Stimulated activated CD4-positive, alpha-beta T cell treated with anti-CD3 and anti-CD28 coated beads, TNF-alpha, amount 100 ng/mL, for 24 hours (primary cell): ENCODE measurements at places on chromosomes 12 and 14.

DNA sequence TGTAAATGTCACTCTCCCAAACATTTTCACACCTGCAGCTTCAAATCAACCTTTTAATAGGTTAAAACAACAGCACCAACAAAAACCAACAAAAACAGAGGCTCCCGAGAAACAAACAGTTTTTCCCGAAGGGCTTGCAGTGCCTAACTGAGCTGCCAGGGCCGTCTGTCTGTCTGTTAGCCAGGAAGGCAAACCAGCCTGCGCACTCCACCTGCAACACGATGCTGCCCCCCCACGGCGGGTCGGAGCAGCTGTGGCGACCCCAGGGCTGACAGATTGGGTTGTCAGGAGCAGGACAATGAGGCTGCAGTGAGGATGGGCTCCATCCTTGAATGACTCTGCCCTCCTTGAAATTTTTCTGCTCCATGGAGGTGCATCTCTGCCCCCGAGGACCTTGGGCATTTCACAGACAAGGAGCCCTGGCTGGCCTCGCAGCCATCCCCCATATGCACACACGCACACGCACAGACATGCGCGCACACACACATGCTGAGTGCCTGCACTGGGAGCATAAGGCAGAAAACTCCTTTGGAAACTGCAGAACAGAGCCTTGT lies 2.6 kb downstream of the RTL1 start:
- no peak for DNase-seq

GRCh38 chr12:62530596-62530995 lies 64.0 kb downstream of the MON2 start:
- DNase-seq: no peak

DNA sequence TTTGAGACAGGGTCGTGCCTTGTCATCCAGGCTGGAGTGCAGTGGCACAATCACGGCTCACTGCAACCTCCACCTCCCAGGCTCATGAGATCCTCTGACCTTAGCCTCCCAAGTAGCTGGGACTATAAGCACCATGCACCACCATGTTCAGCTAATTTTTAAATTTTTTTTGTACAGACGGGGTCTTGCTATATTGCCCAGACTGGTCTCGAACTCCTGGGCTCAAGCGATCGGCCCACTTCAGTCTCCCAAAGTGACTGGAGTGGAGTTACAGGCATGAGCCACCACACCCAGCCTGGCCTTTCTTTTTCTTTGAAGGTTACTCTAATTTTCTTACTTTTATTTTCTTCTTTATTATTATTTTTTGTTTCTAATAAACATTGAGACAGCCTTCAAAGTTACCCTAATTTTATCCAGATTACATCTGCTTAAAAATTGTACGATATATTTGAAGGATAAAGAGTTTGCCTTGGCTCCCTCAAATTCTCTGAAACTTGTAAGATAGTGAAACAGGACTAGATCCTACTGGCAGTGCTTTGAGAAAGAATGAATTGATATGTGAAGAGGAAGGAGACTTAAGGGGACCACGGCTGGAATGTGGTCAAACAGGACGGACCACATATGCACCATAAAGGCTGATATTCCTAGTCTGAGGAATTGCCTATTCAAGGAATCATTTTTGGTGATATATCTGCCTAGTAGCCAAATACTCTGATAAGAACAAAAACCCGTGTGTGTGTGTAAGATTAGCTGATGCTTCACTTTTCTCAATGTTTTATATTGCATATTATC lies 14.1 kb upstream of the SINHCAF start:
- DNase-seq: no peak

DNA sequence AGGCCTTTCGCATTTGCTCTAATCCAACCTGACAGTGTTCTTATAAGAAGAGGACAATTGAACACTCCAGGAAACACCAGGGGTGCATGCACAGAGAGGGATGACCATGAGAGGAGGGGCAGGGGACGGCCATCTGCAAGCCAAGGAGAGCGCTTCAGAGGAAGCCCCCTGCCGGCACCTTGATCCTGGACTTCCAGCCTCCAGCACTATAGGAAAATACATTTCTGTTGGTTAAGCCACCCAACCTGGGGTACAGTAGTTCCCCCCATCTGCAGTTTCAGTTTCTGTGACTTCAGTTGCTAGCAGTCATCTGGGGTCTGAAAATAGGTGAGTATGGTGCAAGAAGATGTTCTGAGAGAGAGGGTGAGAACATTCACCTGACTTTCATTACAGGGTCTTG lies 64.7 kb downstream of the CLMN start:
- no peak for DNase-seq

- DNase-seq: no peak
These were observed 1.5 kb upstream of the KSR2 start for GRCh38 chr12:117970334-117970733.

- DNase-seq: no peak
These were observed 105.1 kb upstream of the NAV3 start for GRCh38 chr12:77725611-77726010.

DNA sequence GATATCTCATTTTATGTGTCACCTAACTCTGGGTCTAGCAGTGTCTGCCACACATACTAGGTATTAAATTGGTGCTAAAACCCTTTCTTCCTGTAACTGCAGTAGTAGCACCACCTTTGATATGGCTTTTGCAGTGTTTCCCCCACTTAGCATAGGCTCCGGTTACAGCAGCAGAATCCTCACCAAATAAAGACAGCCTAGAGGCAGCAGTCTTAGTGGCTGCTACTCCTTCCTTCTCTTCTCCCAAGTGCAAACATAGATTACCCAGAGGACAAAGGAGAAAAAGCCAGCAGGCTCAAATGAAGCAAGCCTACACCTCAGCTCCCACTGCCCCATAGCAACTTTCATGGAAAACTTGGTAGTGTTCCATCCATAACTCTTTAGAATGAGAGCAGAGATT lies 30.1 kb upstream of the ABCC9 start:
- no peak for DNase-seq

DNA sequence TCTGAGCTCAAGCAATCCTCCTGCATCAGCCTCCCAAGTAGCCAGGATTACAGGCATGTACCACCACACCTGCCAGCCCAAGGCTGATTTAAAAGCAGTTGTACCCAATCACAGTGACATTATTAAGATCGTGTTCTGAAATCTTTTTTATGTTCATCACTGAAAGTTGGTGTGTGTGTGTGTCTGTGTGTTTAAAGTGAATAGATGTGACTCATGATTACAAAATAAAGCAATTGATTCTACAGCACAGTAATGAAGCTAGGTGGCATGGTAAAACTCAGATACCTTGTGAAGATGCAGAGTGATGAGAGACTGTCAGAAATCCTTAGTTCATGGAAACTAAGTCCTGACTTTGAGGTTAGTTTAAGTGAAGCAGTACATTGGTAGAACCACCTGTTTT lies 74.2 kb upstream of the ATP2B1 start:
- no peak for DNase-seq

DNA sequence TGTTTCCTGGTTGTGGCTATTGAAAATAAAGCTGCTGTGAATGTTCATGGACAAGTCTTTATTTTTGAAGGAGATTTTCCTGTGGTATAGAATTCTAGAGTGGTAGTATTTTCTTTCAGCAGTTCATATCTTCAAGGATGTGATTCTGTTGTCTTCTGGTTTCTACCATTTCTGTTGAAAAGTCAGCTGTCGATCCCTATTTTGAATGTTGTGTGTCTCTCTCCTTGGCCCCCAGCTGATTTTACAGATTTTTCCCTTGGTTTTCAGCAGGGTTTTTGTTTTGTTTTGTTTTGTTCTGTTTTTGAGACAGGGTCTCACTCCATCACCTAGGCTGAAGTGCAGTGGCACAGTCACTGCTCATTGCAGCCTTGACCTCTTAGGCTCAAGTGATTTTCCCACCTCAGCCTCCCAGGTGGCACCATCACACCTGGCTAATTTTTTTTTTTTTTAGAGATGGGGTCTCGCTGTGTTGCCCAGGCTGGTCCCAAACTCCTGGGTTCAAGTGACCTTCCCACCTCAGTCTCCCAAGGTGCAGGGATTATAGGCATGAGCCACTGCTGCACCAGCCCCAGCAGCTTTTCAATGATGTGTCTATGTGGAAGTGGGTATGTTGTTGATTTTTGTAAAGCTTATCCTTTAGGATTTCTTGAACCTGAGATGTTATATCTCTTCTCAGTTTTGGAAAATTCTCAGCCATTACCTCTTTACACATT lies 28.1 kb downstream of the CFAP251 start:
- no peak for DNase-seq
